Epithelial cell of proximal tubule (primary cell): ENCODE measurements at places on chromosomes 7 and 10. TPM values are rescaled to one million over a fixed set of nuclear protein-coding genes. Genes with fewer than 3 reads are reported as not detected.

DNA sequence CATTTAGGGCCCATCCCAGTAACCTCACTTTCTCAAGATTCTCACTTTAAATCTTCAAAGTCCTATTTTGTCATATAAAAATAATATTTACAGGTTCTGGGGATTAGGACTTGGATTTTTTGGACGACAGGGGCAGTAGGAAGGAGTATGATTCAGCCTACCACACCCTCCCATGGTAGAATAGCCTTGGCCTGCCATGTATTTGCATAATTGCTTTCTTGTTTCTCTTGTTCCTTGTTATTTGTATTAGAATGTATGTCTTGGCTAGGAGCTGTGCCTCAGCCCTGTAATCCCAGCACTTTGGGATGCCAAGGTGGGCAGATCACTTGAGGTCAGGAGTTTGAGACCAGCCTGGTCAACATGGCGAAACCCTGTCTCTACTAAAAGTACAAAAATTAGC is 92.5 kb downstream of the ELAPOR2 start:
- DNase-seq: no peak

GRCh38 chr10:6918305-6918704 is 338.2 kb upstream of the PRKCQ start:
- DNase-seq: no peak

The UFSP1 gene
- 0.58 and 4.3 TPM in 2 replicates for total RNA-seq

DNA sequence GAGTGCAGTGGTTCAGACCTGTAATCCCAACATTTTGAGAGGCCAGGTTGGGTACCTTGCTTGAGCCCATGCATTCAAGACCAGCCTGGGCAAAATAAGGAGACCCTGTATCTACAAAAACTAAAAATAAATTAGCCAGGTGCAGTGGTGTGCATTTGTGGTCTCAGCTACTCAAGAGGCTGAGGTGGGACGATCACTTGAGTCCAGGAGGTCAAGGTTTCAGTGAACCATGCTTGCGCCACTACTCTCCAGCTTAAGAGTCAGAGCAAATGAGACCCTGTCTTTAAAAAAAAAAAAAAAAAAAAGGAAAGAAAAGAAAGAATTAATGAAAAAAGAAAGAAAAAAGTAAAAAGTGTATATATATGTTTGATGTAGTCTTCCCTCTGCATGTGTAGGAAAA is 24.7 kb downstream of the MICU1 start:
- no peak for DNase-seq

The OPN1SW gene
- total RNA-seq: not detected in 2 replicates

DNA sequence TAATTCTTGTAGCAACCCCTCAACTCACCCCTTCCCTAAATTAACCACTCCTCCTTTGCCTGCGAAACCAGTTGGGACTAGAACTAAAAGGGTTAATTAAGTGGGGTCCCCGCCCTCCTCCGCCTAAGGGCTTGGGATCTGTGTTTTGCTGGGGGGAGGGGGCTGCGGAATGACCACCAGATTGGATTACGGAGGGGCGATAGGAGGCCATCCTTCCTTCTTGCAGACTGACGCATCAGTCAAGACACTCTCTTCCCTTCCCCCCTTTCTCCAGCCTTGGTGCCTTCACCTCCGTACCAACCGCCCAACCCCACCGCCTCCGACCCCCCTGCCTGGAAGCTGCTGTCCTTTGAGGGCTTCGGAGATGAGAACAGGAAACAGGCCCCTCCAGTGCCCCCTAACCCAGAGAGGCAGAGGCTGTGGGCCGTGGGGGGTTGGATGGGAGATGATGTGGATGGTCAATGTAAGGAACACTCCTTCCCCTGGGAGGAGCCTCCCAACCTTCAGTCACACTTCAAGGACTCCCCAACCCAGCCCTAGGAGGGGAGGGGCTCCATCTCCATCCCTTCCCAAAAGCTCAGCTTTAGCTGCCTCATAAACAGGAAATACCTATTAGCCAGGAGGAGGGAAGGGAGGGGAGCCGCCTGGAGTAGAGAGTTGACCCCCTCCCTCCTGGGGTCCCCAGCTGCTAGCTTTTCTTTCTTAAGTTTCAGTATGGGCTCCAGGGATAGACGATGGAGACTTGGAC is 997 bp upstream of the LDB1 start:
- no peak for DNase-seq

The SUGCT gene
- total RNA-seq: 3.8 and 4.4 TPM in 2 replicates

GRCh38 chr7:156578978-156579430 is 61.6 kb upstream of the RNF32 start:
- DNase-seq: no peak

- DNase-seq: peak; percentile 91
These were observed 46.9 kb downstream of the EGFR start for GRCh38 chr7:55065511-55066229.

The NDUFA5 gene
- total RNA-seq: 30.1 and 31.4 TPM in 2 replicates

DNA sequence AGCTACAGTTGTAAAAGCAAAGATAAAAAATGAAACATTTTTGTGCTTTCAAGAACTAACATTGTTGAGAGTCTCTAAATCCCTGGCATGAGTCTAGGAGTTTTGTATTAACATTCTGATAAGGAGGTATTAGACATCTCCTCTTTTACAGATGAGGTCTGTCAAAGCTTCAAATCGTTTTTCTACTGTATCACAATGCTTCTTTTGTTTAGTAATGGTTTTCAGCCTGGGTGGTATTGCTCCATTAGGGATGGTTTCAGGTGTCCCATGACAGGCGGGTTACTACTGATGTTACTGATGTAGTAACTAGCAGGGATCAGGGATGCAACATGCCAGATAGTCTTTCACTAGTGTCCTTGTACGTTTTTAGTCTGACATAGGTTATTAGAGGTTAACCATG is 27.4 kb downstream of the STAM start:
- no peak for DNase-seq

The DENND2A gene
- 27.6 and 34.4 TPM in 2 replicates for total RNA-seq

The SUFU gene
- total RNA-seq: 4.4 and 6.2 TPM in 2 replicates

DNA sequence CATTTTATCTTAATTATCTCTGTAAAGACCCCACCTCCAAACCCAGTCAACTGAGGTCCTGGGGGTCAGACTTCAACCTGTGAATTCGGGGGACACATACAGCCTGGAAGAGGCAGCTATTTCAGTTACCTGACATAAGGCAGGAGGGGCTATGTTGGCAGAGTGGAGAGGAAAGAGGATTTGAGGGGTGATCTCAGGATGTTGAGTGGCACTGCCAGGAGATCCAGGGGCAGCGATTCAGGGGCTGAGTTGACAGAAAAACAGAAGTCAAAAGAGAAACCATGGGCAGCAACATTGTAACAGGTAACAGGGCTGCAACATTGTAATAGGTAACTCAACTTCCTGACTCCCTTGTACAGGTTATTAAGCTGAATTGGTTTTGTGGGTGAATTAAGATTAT is 162.6 kb downstream of the ADARB2 start:
- no peak for DNase-seq

DNA sequence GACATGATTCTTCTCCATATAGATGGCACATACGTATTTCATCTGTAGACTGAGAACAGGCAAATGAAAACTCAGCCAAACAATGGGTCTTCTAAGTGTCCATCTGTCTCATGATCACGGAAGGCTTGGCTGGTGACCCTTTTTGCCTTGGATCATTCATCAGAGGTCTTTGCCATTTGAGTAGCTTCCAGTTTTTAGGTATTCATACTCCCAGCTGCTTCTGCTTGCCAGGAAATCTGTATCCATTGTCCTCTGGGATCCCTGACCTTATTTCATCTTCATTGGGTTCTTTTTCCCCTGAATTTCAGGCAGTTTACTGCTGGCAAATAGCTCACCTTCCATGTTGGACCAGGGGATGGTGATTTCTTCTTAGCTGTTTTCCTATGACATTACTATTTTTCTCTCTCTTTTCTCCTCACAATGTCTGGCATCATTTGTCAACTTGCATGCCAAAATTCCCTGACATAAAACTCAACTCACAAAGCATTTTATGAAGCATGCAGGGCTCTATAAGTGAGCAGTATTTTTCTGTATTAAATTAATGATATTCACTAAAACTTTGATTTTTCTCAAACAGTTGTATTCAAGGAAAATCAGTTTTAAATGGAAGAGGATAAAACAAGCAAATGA is 241.2 kb downstream of the DNAJB9 start:
- no peak for DNase-seq

GRCh38 chr10:102596506-102596971 is 47.7 kb upstream of the TRIM8 start:
- no peak for DNase-seq

DNA sequence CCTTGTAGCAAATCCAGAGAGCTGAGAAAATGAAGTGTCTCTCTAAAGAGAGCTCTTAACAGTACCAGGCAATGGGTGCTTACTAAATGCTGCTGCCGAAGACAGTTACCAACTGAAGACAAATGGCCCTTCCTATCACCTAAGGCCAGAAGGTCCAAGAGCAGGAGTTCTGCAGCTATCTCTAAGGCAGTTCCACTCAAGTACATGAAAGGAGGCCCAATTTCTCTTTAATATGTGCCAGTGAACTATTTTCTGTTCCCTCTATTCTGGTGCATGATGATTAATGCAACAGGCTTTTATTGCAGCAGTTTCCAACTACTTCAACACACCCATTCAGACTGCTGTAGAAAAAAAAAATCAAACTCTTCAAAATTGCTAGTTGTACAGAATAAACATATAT is 122.5 kb downstream of the SLC25A13 start:
- no peak for DNase-seq

The ACBD7 gene
- 1.2 and 1.6 TPM in 2 replicates for total RNA-seq

The CDNF gene
- total RNA-seq: 0.29 TPM in 1 of 2 replicates, not detected in the other

DNA sequence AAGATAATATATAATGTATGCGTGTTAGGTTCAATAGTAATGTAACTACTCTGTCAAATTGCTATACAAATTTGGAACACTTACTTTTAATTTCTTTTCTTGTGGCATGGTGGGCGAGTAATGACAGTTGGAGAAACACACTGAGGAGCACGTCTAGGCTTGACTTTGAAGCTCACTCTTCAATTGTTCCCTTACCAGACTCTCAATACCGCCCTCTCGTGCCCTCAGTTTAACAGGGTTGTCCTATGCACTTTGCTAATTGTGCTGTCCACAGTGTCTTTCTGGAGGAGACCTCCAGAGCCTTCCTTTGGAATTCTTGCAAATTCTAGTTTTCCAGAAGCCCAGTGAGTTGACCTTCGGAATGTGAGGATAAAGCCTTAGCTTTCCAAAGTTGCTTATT is 107.2 kb upstream of the RELN start:
- DNase-seq: no peak

The AKR1C1 gene
- 1.0 and 1.6 TPM in 2 replicates for total RNA-seq

The METTL27 gene
- 8.4 and 13.7 TPM in 2 replicates for total RNA-seq

DNA sequence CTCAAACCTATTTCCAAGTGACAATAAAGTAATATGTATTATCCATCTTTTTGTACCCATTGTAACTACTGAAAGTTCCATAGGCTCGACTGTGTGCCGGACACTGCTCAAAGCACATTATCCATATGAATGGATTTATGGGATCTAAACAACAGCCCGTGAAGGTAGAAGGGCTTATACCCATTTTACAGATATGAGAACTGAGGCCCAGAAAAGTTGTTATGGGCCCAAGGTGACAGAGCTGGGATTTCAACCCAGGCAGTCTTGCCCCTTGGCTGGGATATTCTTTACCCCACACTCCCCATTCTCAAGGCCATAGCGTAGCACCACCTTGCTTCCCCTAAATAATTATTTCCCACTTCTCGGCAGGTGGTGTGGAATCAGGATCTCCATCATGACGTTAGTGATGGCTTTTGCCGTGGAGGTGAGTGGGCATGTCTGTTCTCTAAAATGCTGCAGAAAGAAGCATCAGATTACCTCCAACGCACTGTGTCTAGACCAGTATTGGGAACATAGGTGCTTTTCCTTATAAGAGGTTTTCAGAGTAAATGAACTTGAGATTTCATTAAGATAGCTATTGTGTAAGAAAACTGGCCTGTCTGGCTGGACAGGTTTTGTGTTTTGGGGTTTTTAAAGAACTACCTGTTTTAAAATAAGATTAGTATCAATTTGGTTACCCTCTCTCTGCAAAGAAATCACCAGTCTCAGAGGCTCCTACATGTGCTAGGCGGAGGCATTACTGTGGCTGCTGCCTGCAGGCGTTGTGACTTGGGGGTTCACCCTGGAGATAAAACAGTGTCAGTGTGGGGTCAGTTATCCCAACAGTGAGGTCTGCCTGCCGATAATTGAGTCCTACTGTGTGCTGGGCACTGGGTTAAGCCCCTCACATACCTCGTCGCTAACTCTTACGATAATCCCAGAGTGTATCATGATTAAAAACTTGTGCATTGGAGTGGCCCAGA is 85.1 kb upstream of the SDK1 start:
- DNase-seq: no peak

The ACTL6B gene
- total RNA-seq: not detected in 2 replicates

The HECW1 gene
- not detected in 2 replicates for total RNA-seq

- peak; percentile 80 for DNase-seq
These were observed 10.7 kb upstream of the IDI2 start for GRCh38 chr10:1036341-1036791.

DNA sequence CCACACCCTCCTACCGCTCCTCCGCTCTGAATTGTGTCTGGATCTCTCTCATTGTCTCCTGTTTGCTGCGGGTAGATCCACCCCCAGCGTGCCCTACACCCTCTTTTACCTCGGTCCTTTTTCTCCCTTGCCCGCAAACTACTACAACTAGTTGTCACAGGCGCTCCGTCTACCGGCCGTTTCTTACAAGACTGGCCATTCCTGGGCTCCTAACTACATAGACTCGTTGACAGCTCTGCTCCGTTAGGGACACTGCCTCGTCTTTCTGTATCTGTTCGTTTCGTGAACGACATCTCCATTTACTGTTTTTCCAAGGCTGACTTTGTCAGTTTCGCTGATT is 786 bp downstream of the TAF3 start:
- no peak for DNase-seq

The PPP2R2D gene
- 28.6 and 33.2 TPM in 2 replicates for total RNA-seq

The UPK3BL2 gene
- total RNA-seq: 1.0 and 2.2 TPM in 2 replicates

DNA sequence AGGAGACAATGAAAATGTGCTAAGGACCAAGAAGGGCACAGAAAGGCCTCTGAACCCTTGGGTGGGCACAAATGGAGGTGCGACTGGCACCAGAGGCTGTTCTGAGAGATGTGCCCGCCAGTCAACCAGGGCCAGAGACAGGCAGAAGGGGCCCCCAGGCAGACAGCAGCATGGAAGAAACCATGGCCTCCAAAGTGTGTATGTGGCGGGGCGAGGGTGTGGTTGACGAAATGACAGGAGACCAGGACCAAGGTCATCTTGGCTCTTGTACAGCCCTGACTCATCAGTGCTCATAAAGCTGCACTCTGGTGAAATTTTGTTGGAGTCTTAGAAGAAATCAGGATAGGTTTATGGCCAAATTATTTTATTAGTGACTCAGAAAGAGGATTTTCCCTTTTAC is 4.0 kb upstream of the MRPS24 start:
- DNase-seq: no peak
